ENCODE measurements at places on chromosomes 1 and 21.

GRCh38 chr1:107889524-107889923 lies 75.5 kb downstream of the VAV3 start:
- no peak for DNase-seq

DNA sequence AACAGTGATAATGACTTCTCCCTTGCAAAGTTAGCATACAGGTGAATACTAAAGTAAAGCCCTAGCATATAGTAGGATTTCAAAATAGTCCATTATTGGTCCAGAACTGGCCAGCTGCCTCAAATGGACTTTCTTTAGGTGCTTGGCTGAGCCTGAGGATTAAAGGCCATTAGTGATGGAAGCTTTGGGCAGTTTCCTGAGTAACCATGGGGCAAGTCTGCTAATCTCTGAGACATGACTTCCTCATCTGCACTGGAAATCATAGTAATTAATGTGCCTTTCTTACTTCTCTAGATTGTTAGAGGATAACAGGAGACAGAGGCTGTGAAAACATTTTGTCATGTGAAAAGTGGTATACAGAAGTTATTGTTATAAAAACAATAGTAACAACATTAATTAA lies 156.5 kb upstream of the UBE2U start:
- DNase-seq: no peak

DNA sequence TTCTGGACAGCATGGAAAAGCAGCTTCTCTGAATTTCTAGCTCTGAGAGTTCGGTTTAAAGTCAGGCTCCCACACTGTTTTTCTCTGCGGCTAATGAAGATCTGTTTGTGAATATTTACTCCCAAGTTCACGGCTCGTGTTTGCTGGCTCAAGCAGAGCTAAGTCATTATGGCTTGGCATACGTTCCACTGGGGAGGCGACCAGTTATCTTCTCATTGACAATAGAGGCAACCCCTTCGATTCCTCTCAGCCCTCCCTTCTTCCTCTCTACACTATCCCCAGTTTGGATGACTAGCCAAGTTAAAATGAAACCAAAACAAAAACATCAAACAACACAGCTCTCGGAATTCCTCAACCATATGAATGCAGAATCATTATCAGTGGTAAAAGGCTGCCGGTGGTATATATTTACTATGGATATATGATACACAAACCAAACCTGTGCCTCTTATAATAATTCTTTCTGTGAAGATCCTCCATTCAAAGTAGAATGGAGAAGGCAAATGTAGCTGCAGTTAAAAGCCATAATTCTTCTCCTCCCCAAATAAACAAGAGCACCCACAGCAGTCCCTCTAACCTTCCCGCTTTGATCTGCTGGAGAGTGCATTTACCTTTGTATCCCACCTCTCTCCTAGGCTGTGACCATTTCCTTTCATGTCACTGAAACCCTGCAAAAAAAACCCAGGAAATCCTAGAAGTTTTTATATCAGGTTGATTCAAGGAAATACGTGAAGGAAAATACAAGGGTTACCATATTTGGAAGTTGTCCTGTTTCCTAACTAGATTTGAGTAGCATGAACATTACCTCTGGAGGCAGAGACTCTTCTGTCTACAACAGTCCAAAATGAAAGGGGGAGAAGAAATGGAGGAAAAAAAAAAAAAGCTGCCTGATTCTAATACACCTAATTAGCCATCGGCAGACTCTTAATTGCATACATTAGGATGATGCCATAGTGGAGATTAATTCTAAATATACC lies 108.3 kb upstream of the USH2A start:
- DNase-seq: no peak

DNA sequence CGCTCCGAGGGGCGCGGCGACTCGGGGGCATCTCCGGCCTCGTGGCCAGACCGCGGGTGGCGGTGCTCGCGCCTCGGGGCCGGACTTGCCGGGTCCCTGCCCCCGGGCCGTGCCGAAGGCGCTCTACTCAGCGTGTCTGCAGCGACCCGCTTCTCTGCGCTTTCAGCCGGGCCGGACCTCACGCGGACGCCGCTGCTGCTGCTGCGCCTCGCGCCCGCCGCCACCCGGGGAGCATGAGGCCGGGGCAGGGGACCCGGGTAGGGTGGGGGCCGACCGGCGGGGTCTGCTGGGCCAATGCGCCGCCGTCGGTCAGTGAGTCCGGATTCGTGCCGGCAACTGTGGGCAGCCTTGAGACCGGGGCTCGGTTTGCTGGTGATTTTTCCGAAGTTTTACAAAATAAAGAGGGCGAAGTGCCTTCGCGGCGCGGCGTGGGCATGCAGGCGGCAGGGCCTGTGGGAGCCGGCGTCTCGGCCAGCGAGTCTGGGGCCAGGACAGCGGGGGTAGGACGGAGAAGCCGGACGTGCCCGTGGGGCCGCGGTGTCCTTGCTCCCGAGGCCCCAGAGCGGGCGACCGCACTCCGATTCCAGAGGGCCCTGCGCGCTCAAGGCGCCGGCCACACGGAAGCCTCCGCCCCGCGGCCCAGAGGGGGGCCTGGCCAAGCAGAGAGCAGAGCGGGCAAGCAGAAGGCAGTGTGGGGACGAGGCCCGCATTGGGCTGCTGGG lies 749 bp downstream of the FAM163A start:
- DNase-seq: no peak

DNA sequence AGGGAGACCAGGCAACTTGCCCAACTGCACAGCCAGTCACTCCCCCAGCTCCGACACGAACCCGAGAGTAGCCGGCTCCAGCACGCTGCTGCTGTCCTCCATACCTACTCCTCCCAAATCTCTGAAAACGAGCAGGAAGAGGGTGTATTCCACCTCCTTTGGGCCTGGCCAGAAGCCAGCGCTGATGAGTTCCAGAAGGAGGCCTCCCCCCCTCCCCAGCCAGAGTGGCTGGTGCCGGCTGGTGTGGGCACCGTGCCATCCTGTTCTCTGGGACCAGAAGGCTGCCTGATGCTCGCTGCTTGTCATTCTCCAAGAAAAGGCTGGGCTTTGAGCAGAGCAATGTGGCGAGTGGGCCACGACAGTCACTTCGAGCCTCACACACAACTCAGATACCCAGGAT lies 22.2 kb downstream of the KCNN3 start:
- no peak for DNase-seq

DNA sequence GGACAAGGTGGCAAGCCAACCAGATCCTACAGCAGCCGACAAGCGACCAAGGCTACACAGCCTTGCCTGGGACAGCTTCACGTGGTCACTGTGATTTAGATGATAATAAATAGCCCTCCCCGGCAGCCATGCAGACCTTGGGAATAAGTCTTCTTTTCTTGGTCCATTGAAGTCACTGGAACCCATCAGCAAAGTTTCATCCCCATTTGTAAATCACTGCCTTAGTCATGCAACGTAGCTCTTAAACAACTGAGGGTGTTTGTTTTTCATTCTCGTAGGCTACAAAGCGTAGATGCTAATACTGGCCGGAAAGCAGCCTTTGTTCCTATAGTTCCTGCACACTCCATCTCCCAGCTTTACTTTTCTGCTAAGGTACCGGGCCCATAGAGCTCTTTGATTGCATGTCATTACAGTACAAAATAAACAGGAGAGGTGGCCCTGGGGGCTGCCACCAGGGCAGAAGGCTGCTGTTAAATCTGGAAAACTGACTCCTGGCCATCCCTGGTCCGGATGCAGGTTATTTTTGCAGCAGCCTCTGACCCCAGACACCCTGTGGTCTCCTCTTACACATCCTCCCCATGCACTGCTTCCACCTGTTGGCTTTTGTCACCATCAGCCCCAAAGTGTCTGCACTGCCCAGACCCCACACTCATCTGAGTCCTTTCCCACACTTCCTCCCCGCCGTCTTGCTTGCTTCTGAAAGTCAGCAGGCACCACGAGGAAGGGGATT lies 105.5 kb downstream of the TOMM20 start:
- no peak for DNase-seq

GRCh38 chr1:920010-920409 lies 3.7 kb upstream of the SAMD11 start:
- no peak for DNase-seq

GRCh38 chr1:111234866-111235265 lies 7.4 kb downstream of the CHI3L2 start:
- DNase-seq: peak; percentile 77

DNA sequence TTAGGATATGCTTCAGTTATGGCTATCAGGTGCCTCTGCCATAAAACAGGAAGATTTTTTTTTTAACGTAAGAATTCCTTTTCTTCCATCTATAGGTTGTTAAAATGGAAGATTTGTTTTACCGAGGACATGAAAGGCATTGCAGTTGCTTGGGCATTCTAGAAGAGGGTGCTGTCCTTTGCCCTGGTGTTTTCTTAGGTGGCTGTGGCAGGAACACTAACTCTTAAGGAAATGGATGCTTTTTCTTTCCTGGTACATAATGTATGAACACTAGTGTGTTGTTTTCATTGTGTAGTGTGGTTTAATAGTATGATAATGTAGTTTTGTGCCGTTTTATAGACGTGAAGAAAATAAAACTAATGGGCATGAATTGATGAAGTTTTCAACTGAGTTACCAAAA lies 47.2 kb downstream of the UCK2 start:
- DNase-seq: no peak

DNA sequence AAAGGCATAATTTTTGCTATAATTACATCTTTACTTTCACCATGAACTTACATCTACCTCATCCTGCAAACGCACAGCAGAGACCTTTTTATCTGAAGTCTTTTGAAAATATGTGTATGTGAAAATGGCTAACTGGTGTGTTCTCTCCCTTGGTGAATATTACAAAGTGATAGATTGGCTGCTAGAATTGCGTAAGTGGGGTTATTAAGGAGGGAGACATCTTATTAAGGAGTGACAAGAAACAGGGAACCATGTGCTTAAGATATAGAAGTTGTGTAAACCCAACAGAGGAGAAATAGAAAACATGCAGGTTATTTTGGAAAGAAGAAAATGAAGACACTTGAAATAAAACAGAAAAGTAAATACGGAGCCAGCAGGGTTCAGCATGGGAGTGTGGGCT lies 7.8 kb downstream of the KCNJ15 start:
- DNase-seq: no peak

- no peak for DNase-seq
Observed at GRCh38 chr1:79507770-79508169, 501.2 kb upstream of the ADGRL4 start.

DNA sequence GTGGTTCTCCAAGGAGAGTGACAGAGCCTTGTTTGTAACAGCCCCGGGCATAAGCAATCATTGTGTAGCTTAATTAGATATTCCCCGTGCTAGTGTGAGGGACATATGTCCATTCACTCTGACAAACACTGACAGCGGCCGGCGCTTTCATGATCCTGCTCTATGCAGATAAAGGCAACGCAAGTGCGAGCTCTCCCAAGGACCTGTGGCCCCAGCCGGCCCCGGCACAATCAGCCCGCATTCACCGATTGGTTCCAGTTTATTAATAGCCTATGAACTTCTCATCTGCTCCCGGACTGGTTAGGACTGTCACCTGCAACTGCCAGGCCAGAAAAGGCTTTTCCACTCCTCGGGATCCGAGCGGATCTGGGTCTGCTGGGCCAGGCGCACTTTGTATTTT lies 18.0 kb upstream of the OLIG1 start:
- no peak for DNase-seq

DNA sequence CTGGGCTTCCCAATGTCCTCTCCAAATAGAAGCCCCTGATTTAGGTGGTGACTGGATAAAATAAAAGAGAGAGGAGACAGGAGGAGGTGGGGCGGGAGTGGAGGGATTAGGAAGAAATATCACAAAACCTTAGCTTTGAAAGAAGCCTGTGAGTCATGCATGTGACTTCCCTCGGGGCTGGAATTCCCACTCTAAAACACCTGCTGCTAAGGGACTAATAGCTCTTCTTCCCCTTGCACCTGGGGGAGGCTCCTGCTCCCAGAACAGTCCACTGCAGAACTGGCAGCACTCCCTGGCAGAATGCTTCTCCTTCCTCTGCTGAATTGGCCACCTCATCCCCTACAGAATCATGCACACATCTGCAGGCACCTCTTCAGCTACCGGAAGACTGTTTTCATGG lies 207.2 kb downstream of the ATG4C start:
- DNase-seq: no peak

- no peak for DNase-seq
Observed at GRCh38 chr1:89221341-89221740, 22.6 kb upstream of the GBP4 start.

- no peak for DNase-seq
Observed at GRCh38 chr1:97338347-97338746, 582.5 kb downstream of the DPYD start.

DNA sequence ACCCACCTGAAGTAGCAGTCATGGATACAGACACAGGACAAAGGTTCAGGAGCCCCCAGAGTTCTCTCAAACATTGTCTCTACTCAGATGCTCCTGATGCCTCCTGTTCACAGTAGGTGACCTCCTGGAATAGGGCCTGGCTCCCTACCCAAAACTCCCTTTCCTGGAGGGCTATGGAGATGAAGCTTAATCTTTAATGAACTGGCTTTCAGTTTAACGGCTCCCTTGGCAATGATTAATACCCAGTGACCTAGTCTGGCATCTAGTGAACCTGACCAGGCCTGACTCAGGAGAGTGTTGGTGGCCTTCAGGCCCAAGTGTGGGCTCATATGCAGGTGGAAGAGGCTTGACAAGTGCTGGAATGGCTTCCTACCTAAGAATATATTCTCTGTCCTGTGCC lies 65.2 kb upstream of the TRABD2B start:
- DNase-seq: peak; percentile 76

DNA sequence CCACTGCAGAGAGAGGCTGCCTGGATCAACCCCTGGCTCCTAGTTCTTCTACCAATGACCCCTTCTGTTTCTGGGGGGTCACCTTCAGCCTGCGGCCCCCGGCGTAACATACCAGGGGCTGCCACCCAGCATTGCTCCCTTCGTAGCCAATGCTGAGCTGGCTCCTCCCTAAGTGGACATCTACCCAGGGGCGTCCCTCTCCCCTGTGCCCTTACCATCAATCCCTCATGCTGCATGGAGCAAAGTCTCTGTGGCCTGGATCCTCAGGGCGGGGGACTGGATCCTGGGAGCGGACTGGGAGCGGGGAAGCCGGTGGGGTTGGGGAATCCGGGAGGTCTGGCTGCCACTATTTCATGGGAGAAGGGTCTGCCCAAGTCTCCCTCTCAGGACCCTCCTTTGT lies 28.6 kb downstream of the TRIM67 start:
- no peak for DNase-seq

DNA sequence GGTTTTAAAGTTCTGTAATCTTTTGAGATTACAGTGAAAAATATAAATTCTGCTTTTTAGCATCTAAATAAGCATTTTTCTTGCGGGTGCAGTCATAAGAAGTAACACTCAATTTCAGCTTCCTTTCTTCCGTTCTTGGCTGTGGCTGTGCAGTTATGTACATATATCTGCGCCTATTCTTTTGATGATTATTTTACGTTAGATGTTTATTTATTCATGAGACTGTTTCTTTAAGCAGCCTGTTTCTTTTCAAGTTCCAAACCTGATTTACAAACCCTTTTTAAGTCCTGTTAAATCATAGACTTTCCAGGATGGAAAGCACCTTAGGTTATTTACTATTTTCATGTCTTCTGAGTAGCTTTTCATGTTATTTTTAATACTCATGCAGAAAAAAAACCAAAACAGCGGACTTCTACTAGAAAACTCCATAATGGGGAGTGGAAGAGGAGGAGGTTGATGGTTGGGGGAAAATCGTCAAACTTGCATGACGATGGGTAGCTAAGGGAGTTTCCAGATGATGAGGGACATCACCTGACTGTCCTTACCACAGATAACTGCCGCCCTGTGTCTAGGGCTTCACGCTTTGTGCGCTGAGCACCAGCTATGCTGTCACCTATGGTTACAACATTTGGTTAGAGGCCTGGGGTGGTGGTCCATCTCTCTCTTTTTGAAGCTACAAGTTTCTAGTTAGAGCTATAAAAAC lies 2.6 kb downstream of the PRDM2 start:
- no peak for DNase-seq

- no peak for DNase-seq
Observed at GRCh38 chr1:31374511-31375196, 1.8 kb upstream of the FABP3 start.

- no peak for DNase-seq
Observed at GRCh38 chr1:2595261-2595811, 8.8 kb downstream of the PRXL2B start.
